GM18507 (cell line): ENCODE measurements at places on chromosomes 7 and 10.
A peak's percentile ranks its signal among the peaks of the same experiment; 100 is the strongest.

- DNase-seq = no peak
Measured at GRCh38 chr7:15862781-15863165, 176.3 kb upstream of the MEOX2 start.

DNA sequence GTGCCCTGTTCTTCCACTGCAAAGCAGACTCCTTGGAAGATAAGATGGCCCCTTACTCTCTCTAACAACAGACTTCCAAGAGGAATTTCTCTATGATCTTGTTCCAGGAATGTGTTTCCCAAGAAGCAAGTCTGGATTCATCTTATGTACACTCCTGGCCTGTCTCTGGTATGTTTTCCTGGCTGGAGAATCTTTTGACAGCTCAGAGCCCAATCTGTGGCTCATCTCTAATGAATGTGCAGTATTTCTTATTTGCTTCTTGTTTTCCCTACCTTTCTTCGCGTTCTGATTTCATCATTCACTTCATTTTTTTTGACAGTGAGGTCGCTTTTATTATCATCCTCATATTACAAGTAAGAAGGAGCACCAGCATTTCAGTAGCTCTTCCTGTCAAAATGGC lies 53.0 kb upstream of the PITRM1 start:
- no peak for DNase-seq

DNA sequence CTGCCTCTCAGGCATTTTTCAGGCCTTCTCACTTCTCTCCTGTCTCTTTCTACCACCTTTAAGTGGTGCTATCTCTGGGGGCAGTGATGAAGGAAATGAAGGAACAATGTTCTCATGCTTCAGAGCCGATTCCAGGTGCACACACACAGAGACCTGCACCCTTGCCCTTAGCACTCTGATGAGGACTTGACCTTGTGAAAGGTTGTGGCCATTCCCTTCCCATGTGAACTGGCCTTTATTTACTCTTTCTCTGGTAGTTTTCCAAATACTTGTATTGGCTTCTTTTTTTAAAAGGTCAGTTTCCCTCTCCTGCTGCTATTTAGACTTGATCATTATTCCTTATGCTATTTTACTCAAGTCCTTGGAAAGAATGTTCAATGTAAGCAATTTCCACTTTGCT lies 188.6 kb downstream of the MDFIC start:
- DNase-seq = no peak

- no peak for DNase-seq
Measured at GRCh38 chr7:136869001-136869961, 829 bp downstream of the CHRM2 start.

- DNase-seq = no peak
Measured at GRCh38 chr7:16668049-16668858, 22.3 kb downstream of the BZW2 start.

DNA sequence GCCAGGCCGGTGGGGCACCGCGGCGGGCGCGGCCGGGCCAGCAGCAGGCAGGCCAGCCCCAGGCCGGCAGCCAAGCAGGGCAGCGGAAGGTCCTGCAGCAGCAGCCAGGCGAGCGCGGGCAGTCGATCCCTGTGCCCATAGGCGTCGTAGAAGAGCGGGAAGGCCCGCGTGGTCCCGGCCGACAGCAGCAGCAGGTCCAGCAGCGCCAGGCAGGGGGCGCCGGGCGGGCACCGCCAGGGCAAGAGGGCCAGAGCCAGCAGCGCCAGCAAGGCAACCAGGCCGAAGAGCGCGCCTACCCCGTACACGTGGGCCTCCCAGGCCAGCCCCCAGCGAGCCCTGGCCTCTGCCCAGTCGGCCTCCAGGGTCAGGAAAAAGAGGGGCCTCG lies 8.4 kb upstream of the RBM28 start:
- no peak for DNase-seq

DNA sequence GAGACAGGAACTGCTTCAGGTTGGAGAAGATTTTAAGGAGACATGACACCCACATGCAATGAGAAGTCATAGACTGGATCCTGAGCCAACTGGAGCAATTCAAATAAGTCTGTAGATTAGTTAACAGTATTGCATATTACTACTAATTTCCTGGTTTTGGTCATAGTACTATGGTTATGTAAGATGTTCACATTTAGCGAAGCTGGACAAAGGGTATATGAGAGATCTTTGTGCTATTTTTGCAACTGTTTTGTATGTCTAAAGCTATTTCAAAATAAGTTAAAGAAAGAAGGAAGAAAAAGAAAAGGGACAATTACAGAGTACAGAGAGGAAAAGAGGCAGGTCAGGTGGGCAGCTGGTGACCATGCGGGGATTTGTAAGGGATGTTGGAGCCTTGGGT lies 116.5 kb upstream of the SVIL start:
- no peak for DNase-seq

DNA sequence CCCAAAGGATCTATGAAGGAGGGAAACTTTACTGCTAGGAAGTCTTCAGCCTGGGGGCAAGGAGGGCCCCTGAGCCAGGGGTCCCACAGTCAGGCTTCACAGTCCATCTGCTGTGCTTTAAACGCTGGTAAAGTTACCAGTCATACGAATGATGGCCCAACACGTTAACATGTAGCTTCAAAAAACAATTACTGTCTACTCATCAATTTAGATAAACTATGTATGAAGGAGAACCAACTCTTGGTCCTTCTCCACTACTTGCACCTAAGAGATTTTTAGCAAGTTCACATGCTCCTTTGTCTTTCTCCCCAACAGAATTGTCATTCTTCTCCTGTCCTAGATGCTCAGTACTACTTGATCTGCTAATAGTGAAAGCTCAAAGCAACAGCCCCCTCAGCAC lies 16.6 kb downstream of the JCAD start:
- no peak for DNase-seq

- DNase-seq = no peak
Measured at GRCh38 chr10:110207805-110208613, 604 bp downstream of the MXI1 start.

GRCh38 chr7:115178835-115179234 lies 256.9 kb downstream of the MDFIC start:
- no peak for DNase-seq

- no peak for DNase-seq
Measured at GRCh38 chr7:85483177-85483576, 296.3 kb upstream of the SEMA3D start.

DNA sequence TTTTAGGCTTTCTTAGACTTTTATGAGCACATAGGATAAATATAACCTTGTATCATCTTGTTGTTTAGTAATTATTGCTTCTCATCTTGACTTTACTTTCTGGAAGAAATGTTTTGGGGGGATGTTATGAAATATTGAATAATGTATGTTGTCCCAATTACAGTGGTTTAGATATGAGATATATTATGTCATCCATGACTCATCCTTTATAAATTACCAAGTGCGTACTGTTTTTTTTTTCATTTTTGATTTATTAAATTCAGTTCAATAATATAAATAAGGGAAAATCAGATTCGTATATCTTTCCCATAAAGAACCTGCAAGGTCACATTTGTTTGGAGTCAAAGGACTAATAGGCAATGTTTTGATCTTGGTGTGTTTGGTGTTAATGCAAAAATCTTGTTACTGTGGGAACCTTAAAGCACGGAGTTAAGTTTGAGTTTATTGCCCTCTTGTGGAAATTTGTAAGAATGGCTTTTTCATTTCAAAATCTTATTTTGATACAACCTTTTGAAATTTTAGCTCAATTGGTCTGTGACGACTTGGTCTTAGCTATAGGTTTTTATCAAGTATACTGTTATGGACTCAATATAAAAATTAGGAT lies 108.6 kb downstream of the SRI start:
- DNase-seq = peak; percentile 17
